T-helper 17 cell (primary cell): ENCODE measurements at places on chromosomes 7 and 10. TPM values are rescaled to one million over a fixed set of nuclear protein-coding genes. Genes with fewer than 3 reads are reported as not detected.

Gene EXOC4
- 88.8 TPM for total RNA-seq

Gene DLX6
- total RNA-seq: not detected

Gene IFIT1B
- total RNA-seq: not detected

Gene TET1
- total RNA-seq: 2.8 TPM

Gene HSPA12A
- total RNA-seq: 0.62 TPM

Gene CCSER2
- total RNA-seq: 138 TPM

Gene ELAPOR2
- 10.4 TPM for total RNA-seq

Gene ECHDC3
- total RNA-seq: not detected

Gene MUC12
- total RNA-seq: not detected

Gene OPN4
- not detected for total RNA-seq

Gene LRRD1
- not detected for total RNA-seq

Gene GPR37
- not detected for total RNA-seq

Gene SLC26A4
- 0.35 TPM for total RNA-seq

Gene NKX2-3
- total RNA-seq: not detected

Gene ACSM6
- total RNA-seq: not detected

Gene HDAC9
- 4.9 TPM for total RNA-seq
